ENCODE measurements at places on chromosomes 2 and 18.
A peak's percentile ranks its signal among the peaks of the same experiment; 100 is the strongest.

GRCh38 chr2:23127465-23127864 is 257.5 kb upstream of the KLHL29 start:
- no peak for DNase-seq

DNA sequence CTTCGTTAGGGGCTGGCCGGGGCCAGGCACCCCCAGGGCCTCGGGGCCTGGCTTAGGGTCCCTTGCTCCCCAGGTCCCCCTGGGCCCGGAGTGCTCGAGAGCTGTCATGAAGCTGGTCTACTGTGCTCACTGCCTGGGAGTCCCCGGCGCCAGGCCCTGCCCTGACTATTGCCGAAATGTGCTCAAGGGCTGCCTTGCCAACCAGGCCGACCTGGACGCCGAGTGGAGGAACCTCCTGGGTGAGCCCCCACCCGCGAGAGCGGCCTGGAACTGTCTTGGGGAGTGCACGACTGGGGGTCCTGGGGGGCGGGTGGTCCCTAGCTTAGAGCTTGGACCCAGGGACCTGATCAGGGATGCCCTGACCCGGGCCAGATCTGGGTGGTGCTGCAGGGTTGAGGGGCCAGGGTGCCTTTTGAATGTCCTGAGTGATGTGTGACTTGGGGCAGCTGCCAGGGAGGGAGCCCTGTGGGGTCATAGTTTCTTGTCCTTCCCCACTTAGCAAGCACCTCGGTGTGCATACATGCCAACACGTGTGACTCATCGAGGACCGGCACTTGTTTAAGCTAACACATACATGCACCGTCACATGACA is 27.9 kb downstream of the GPC1 start:
- peak; percentile 13 for DNase-seq

GRCh38 chr18:43830303-43830702 is 553.0 kb upstream of the SYT4 start:
- DNase-seq, result no peak

GRCh38 chr2:238865744-238866355 is 18.0 kb downstream of the TWIST2 start:
- no peak for DNase-seq

- no peak for DNase-seq
These were observed 447.4 kb downstream of the EPHA4 start for GRCh38 chr2:221124532-221125240.

DNA sequence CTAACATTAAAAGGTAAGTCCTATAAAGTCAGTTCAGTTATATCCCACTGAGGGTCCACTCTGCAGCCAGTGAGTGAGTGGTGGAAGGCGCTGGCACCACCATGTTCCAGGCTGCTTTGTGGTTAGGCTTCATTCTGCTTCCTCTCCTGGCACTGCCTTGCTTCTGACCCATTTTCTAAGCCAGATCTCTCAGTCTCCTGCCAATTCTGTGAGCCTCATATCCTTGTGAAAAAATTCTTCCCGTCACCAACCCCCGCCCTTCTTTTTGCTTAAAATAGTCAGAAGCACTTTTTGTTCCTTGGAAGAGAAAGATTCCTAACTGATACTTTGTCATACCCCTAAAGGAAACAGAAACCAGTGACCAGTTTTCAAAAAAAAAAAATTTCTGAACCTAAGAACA is 139.8 kb upstream of the NCK2 start:
- DNase-seq, result no peak

Measured in GM12892 (cell line).